ENCODE measurements at places on chromosomes 3 and 15.

DNA sequence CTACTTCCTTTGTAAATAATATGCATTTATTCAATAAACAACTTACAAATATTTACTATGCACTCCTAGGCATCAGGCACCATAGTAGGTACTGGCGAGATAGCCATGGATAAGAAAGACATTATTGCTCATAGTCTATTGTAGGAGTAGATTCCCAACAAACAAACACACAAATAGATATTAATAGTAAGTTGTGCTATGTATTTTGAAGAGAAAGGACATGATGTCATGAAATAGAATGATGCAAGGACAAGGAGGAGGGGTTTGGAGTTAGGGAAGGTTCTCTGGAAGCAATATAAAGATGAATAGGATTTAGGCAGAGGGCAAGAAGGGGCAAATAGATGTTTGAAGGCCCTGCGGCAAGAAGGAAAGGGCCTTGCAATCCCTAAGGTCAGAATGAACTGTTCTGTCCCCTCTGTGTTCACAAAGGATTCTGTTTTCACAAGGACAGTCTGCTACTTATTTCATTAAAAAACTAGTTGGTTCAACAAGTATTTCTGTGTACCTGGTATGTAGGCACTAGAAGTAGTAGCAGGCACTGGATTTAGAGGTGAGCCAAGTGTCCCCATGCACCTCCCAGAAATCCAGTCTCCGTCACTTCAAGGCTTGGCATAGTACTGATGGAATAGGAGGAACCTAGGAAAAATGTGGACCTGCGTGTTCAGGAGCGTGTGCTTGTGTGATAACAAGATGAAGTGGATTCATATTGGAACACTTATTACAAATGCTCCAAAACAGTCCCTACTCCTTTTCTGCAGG, 231.8 kb upstream of the TPRG1 start:
- no peak for DNase-seq

DNA sequence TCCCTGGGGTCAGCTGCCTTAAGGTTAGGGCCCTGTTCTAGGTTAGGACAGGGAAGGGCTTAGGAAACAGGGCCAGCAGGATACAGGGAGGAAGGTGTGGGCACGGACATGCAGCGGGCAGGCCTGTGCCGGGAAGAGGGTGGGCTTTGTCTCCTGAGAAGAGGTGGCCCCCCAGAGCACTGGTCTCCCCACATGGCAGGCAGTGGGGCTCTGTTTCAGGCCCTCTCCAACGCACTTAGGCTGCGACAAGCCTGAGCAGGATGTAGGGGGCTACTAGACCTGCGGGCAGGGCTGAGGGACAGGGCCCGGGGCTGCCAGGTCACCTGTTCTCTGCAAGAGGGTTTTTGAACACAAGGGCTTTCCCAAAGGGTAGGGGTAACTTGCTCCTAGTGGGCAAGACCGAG, 33.5 kb downstream of the KLF13 start:
- DNase-seq: peak; percentile 35

GRCh38 chr3:69696367-69696766, 42.9 kb upstream of the MITF start:
- DNase-seq: no peak

GRCh38 chr3:126883241-126883640, 99.7 kb upstream of the PLXNA1 start:
- DNase-seq: no peak

DNA sequence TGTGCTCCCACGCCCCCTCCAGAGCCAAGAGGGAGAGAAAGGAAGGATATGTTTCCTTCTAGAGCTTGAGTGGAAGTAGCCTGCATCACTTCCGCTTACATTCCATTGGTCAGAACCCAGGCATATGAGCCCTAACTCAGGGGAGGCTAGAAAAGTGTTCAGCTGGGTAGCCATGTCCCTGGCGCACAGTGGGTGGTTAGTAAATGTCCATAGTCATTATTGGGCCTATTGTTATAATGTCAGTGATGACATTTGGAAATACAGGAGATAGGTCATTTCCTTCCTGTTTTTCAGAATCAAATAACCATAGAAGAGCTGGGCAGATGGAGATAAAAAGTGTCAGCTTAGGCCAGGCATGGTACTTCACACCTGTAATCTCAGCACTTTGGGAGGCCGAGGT, 27.3 kb downstream of the CD276 start:
- DNase-seq: no peak

DNA sequence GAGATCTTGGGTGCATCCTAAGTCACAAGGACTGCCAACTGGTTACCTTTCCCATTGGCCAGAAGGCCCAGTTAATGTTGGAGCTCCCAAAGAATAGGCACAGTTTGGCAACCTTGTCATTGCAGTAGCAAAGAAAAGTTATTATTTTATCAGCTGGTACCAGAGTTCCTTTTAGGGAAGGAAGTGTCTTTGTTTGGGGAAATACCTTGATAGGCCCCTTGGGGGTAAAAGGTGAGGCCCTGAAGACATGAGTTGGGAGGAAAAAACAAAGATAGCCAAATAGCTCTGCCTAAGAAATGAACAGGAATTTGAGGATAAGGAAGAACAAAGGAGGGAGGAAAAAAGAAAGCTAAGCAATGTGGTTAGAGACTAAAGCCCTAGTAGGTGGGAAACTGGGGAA, 85.8 kb downstream of the ANP32A start:
- no peak for DNase-seq

- DNase-seq: no peak
Measured at GRCh38 chr3:167958141-167958540, 137.6 kb downstream of the GOLIM4 start.

DNA sequence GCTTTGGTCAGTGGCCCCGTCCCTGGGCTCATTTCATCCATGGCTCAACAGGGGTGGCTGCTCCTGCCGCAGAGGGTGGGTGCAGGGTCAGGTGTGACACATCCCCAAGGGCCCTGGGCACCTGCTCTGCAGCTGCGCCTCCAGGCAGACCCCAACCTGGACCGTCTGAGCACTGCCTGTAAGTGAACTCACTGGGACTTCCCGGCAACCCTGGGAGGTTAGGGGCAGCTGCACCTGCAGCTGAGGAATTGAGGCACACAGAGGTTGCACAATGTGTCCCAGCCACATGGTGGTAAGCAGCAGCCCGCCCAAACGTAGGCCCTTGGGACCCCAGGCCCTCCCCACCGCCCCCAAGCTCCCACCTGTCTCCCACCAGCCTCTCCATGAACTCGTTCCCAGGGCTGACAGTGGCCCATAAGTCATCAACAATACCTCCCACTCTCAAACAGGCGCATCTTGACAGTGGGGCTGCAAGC, 55.1 kb downstream of the PLXNA1 start:
- no peak for DNase-seq

DNA sequence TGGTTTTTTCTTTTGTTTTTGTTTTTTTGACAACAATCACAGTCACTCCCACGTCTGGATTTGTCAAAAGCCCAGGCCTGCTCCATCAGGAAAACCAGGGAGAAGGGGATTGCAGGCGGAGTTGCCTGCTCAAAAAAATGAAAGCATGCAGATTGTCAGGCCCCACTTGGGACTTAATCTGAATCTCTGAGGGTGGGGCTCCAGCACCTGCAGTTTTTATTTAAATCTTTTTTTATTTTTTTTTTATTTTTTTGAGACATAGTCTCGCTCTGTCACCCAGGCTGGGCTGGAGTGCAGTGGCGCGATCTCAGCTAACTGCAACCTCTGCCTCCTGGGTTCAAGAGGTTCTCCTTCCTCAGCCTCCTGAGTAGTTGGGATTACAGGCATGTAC, 140.9 kb downstream of the FOXP1 start:
- DNase-seq: no peak

DNA sequence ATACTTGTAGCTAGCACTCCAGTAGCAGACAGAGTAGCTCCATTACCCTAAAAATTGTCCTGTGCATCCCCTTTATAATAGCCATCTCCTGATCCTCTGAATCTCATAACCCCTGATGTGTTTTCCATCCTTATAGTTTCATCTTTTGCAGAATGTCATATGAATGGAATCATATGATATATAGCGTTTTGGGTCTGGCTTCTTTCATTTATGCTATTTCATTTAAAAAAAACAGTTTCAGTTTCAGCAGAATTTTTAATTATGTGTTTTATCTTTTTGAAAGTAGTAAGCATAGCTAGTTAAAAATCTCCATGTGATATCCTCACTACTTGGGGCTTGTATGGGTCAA, 132.7 kb downstream of the KLF13 start:
- no peak for DNase-seq

DNA sequence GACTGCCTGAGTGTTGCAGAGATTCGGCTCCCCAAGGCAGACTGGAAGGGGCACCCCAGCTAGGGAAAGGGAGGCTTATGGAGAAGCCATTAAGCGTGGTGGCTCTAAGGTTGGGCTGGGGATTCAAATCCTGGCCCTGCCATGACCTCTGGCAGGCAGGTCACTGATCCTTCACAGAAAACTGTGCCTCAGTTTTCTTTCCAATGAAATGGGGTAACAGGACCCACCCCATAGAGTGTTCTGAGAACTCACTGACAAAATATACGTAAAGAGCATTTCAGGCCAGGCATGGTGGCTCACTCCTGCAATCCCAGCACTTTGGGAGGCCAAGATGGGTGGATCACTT, 34.6 kb downstream of the DNASE1L3 start:
- DNase-seq: no peak
